Cardiac septum (tissue), 1 donor: ENCODE measurements at places on chromosomes 7 and 10. TPM values are rescaled to one million over a fixed set of nuclear protein-coding genes. Genes with fewer than 3 reads are reported as not detected.

CCDC126 gene
- 10.1 TPM for total RNA-seq

CALHM1 gene
- total RNA-seq: not detected

SH2D4B gene
- total RNA-seq: not detected

ADARB2 gene
- not detected for total RNA-seq

DNA sequence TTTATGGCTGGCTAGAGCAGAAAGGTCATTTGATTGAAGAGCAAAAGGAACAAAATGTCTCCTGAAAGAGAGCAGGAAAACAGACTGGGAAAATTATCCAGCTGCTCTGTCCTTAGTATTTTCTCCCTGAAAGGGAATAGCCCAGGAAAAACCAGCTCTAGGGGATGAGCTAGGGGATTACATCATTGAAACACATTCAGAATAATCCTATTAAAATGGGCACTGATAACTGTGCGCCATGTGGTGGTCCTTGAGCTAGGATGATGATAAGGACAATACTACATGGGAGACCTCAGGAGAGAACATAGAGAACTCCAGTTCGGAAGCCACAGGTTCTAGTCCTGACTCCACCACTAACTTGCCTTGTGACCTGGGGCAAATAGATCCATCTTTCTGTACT is 873.8 kb downstream of the TYW1 start:
- no peak for DNase-seq

GRCh38 chr7:118366363-118366762 is 141.9 kb downstream of the ANKRD7 start:
- no peak for DNase-seq

- DNase-seq: no peak
Measured at GRCh38 chr7:41581041-41581440, 121.8 kb downstream of the INHBA start.

DNA sequence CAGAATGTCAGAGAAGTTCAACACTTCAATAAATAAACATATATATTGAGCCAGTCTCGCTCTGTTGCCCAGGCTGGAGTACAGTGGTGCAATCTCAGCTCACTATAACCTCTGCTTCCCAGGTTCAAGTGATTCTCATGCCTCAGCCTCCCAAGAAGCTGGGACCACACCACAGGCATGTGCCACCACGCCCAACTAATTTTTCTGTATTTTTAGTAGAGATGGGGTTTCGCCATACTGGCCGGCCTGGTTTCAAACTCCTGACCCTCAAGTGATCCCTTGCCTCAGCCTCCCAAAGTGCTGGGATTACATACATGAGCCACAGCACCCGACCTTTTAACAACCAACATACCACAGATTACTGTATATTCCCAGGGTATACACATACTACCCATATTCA is 134.2 kb downstream of the JMJD1C start:
- no peak for DNase-seq

DNA sequence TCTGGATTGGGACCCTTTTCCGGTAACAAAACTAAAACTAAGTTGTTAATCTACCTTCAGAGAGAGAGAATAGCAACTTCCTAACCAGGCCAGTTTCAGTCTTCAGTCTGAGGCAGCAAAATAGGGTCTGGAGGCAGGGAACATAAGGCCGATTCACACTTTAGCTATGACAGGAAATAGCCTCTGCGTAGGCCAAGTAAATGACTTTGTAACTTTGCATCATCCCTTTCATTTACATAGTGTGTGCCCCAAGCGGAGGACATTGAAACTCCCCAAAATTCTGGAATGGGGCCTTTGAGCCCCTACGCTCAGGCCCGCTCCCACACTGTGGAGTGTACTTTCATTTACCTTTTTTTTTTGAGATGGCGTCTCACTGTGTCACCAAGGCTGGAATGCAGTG is 1.7 kb upstream of the UPP1 start:
- no peak for DNase-seq

- DNase-seq: no peak
Measured at GRCh38 chr7:127380479-127380878, 12.0 kb downstream of the ZNF800 start.

DNA sequence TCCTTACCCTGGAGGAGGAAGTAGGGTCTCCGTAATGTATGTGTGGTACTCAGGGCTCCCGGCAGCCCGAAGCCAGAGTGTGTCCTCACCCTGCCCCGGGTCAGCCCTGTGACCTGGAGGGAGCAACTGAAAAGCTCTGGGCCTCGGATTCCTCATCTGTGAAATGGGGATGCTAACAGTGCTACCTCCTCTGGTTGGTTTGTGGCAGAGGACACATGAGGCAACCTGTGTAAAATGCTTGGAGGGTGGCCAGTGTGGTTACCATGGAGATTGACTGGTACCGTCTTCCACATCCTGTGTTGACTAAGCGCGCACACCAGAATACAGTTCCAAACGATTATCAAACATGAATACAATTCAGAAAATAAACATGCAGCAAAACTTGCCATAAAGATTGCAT is 163.8 kb upstream of the KLF6 start:
- no peak for DNase-seq

DNA sequence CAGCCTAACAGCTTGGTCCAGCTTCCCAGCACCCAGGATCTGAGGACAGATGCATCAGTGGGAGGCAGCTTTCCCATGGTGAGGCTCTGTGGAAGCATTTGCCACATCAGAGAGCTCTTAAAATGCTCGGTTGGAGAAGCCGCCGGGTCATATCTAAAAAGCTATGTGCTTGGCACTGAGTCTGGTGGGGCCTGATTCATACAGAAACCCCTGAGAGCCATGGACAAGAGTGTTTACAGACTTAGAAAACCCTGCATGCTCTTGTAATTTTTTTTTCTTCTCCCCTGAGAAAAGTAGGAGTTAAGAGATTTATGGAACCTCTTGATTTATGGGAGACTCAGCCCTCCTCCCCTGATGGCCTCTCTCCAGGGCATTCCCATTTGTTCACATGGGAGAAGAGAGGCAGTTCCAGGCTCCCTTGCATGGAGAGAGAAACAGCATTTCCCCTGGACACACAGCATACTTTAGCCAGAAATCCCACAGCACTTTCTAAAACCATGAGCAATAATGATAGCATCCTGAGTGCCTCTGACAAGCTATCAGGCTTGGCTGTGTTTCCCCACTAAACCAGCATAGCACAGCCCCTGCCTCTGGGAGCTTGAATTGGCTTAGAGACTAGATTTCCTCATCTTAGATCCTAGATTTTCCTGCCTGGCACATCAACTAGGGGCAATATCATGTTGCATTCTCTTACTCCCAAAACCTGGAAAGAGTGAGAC is 322.1 kb upstream of the AUTS2 start:
- DNase-seq: no peak

DNA sequence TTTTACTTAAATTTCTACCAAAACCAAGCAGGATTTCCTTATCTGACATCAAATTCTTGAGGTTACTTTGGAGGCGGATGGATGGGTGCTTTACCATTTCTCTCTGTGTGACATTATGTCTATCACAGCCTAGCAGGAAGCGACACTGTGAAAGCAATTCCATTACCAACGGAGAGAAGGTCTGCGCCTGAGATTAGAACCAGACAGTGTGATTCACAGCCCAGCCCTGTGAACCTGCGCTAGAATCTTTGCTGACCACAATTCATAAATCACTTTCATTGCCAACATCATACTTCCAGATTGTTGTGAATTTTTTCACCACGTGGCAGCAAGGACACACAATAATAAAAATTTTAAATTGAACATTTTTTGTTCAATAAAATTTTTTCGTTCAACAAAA is 126.5 kb downstream of the CUBN start:
- DNase-seq: no peak
